NCI-H1694 (cell line): ENCODE measurements at places on chromosomes 1 and 21.
A peak's percentile ranks its signal among the peaks of the same experiment; 100 is the strongest.

GRCh38 chr21:35509001-35509704 is 460.1 kb upstream of the RUNX1 start:
- DNase-seq = no peak

- DNase-seq = no peak
Measured at GRCh38 chr1:155569988-155570592, 7.5 kb upstream of the ASH1L start.

GRCh38 chr1:165442053-165442452 is 2.9 kb downstream of the RXRG start:
- DNase-seq = no peak

DNA sequence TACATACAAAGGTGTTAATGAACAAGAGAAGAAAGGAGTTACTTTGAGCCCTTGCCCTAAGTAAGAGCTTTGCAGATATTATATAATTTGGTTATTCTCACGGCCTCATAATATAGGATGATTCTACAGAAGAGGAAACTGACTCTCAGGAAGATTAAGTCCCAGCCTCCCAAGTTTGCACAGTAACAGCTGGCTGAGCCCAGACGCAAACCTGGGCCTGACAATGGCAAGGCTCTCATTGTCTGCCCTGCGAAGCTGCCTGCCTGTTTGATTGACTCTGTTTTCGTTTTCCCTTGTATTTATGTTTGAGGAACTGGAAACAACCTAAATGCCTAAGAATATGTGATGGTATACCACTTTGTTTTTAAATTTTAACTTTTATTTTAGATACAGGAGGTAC is 76.2 kb upstream of the PGBD5 start:
- DNase-seq = no peak

GRCh38 chr1:170634293-170634692 is 29.6 kb upstream of the PRRX1 start:
- DNase-seq = no peak

DNA sequence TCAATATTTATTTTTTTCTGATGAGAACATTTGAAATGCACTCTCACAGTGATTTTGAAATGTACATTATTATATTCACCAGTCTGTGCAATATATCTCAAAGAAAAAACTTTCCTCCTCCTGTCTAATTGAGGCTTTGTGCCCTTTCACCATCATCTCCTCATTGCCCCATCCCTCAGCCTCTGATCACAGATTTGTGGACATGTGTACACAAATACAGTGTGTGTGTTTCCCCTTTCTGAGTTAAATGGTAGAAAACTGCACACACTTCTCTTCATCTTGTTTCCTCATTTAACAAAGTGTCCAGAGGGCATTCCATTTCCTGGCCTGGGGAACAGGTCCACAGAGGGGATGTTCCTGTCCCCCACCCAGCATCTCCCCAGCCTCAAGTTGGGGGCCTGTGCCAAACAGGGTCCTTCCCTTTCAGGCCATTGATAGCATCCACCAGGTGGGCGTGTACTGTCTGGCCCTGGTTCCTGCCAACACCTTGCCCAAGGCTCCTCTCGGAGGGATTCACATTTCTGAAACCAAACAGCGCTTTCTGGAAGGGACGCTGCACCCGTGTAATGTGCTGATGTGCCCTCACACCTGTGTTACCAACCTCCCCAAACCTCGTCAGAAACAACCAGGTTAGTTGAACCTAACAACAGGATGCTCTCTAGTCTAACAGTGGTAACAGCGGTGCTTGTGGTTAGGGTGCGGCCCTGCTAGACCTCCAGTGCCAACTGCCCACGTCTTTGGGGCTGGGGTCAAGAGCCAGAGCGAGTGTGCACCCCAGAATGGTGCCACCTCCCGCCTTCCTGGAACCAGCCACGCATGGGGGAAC is 54.6 kb downstream of the S100B start:
- DNase-seq = no peak

DNA sequence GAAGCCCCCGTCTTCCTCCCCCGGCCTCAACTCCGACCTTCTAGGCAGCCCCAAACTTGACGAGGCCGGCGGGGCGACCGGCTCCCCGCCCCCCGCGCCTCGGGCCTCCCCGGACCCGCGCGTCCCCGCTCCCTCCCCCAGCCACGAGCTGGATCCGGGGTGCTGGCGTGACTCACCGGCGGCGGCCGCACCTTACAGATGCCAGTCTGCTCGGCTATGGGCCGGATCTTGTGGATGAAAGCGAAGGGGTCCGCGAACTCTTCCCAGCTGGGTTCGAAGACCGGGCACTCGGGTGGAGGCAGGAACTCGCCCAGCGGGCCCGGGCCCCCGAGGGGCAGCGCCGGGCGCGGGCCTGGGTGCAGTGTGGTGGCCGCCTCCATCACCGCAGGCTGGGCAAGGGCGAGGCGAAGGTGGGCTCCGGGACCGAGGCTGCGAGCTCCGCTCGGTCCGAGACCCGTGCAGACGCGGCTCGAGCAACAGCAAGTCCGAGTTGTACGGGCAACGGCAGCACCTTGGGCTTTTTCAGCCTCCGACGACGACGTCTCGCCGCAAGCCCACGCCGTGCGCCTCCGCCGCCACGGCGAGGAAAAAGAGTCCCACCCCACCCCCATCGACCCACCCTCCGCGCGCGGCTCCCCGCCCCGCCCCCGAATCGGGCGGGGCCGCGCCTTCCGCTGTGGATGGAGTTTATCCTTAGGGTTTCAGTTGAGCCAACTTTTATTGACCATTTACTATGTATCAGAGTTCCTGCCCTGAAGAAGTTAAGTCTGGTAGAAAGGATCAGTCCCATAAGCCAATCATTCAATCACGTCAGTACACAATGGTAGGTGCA is at the start of gene KDM5B:
TSS of gene KDM5B (minus strand) at position 496 of the 832 bp plus-strand sequence. CDS start at position 380, 116 bp downstream.
- DNase-seq = no peak

DNA sequence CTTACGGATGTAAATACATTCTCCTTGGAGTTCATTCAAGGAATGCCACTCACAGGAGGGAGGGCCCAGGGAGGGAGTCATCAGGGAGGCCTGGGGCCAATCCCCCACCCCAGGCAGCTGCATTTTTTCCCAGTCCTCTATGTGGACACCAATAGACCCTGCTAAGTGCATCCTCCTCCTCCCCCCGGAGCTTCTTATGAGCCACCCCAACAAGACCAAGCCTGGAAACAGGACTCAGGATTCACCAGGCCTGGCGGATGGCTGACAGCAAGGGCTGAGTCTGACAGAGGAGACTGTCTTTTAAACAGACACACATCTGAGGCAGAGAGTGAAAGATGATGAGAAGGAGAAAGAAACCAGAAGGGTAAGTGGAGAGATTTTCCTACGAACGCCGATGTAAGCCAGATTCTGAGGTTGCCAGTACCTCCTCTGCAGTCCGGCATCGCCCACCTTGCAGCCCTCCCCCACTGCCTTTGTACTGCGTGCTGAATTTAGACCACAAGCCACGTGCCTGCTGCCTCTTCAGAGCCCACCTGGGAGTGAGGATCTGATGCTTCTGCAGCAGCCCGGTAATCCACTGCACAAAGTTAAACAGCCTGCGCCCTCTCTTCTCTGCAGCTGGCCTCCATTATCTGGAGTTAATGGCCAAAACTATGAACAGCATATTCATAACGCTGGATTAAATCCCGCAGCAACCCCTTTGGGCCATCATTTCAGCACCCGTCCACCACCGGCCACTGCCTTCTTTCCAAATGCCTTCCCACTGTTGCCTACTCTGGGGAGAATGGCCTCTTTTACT is 17.6 kb upstream of the SFPQ start:
- DNase-seq = no peak

DNA sequence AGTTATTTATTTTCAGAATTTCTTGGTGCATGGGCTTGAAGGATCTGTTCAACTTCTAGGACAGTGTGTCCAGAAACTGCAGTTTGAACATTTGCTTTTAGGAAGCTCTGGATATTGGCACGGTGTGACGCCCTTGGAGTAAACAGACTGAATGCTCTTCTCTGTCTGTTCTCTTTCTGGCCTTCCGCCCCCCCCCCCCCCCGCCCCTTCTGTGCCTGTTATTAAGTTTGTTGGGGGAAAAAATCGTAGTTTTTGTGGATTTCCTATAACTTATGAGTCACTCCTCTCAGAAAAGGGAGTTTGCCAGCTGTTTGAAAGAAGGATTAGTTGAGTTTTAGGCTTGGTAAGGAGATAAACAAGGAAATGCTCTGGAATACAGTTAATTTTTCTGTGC is 1.2 kb downstream of the KCTD3 start:
- no peak for DNase-seq

- no peak for DNase-seq
Measured at GRCh38 chr1:175402336-175402735, 209.8 kb upstream of the KIAA0040 start.

DNA sequence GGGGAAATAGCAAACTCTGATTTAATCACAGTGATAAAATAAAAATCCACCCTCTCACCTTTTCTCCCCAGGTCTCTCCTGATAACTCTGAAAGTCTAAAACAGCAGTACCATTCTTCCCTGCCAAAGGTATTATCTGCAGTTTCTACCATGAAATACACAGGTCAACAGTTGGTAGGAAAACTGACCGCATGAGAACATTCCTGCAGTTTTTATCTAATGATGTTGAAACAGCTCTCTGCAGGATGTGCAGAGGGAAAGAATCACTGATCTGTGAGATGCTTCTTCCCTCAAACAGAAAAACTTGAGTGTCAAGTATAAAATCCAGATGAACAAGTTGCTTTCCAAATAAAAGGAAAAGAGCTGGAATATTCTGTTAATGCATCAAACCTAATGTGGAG is 39.1 kb downstream of the KCNJ6 start:
- DNase-seq = no peak

DNA sequence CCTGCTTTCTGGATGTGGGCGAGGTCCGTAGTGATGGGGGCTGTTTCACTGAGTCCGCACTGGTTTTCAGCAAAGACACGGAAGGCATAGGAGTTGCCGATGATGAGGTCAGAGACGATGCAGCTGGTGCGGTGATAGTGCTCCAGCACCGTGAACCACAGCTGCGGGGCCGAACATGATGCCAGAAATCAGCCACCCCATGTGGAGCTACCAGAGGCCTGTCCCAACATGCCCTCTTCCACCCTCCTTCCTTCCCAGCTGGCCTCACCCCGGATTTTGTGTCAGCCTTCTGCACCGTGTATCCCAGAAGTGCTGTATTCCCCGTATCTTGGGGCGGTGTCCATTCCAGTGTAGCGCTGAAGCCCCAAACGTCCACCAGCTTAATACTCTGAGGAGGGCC is 10.0 kb downstream of the MYBPHL start:
- peak; percentile 62 for DNase-seq

- no peak for DNase-seq
Measured at GRCh38 chr1:226867461-226868054, 2.9 kb upstream of the PSEN2 start.

GRCh38 chr21:35594905-35595304 is 465.4 kb downstream of the SETD4 start:
- no peak for DNase-seq

DNA sequence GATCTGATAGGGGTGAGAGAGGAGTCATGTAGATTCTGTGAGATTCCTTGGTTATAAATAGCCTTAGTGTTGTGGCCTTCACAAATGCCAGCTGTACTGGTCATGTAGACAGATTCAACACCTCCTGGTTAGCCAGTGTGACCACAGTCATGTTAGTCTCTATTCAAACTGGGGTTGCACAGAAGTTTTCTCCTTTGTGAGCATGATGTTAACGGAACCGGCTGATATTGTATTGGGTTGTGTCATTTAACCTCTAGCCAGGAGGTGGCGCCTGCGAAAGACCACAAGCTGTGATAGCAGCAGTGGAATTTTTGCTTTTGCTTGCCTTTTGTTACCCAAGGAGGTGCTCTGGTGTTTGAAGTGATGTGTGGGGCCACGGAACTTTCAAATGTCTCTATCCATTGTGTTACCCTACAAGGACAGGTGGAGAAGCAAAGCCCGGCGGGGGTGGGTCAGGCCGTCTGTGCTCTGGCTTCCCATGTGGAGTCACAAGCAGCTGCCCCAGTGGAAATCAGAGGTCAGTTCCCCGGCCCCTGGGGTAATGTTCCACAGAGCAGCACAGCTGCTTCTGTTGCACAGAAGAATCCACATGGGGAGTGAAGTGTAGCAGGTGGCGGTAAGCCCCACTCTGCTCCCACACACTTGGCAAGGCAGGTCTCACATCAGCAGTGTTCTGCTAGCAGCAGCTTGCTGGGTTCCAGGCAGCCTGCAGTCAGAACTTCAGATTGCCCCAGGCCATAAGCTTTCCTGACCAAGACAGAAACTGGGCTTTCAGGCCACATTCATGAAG is 112.6 kb downstream of the ADAMTS1 start:
- peak; percentile 7 for DNase-seq

DNA sequence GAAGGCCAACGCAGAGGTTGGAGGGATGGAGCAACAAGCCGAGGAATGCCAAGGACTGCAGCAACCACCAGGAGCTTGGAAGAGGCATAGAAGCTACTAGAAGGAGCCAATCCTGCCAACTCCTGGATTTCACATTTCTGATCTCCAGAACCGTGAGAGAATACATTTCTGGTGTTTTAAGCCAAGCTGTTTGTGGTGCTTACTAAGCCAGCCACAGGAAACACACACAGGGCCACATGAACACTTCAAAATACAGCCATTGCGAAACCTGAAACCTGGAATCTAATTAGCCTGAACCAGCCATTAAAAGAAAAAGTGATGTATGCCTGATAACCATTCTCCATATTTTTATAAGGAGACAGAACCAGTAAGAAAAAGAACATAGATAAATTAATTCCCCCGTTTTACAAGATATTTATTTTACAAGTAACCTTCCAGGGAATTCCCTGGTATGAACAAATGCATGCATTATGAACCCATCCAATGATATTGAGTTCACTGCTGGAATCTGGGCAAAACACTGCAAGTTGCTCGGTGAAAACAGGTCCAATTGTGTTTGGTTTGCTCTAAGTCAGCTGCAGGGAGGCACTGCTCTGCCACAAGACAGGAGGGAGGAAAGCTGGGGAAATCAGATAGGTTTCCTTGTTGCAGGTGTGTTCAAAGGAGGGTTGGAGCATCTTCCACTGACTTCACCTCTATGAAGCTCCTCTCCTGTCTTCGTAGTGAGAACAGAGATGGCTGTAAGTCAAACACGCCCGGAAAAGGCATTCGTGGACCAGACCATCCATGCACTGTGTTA is 70.2 kb downstream of the ETS2 start:
- DNase-seq = no peak

DNA sequence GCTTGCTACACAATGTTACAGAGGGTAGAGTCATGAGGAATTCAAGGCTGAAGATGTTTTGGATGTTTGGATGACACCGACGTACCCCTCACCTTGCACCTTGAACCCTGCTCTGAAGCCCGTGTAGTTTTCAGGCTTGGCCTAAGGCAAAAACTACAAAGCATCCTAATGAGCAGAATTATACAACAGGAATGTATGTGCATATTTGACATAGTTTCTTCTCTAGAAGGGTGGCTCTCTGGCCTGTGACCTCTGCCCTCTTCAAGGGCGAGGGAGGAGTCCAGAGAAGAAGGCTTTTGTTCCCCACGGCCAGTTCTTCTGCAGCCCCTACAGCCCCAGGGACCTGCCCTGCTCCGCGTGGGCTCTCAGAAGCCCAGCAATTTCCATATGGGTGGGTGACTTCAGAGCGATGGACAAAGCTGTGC is 43.3 kb downstream of the L1TD1 start:
- DNase-seq = no peak

DNA sequence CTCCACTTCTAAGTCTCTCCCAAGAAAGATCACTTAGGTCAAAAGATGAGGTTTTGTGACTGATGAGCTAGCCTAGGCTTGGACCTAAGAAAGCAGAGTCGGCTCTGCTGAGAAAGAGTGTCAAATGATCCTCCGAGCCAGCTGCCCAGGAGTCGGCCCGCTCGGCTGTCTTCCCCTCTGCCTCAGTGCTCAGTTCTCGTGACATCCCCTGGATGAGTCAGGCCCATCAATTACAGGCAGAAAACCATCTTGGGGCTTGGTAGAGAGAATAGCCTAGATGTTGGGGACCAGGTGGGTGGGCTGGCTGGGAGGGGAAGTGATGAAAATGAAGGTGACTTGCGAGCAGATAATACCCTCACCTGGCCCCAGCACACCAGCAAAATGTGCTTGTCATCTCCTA is 60.5 kb downstream of the SLC66A1 start:
- DNase-seq = no peak

- DNase-seq = no peak
Measured at GRCh38 chr1:170864238-170864637, 71.1 kb upstream of the MROH9 start.
